Esophagus muscularis mucosa (tissue), 4 donors: ENCODE measurements at places on chromosomes 6 and 20. TPM values are rescaled to one million over a fixed set of nuclear protein-coding genes. Genes with fewer than 3 reads are reported as not detected.

DNA sequence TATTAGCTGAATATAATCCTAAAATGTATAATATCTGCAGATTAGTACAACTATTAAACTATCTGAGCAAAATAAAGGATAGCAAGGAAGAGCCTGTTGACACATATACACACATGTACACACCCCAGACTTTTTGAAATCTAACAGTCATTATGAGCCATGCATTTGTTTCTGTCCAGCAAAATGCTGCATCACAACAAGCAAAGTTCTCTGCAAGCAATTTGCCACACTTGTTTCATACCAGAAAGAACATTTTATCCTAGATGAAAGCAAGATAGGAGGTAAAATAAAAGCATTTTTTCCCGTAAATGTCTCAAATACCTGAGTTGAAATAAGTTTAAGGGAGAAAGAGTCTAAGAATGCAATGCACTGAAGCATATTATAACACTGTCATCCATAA lies 145.2 kb downstream of the COL21A1 start:
- no peak for DNase-seq

Gene TGM6
- not detected for total RNA-seq

GRCh38 chr6:113511100-113511499 lies 346.0 kb upstream of the MARCKS start:
- no peak for DNase-seq

GRCh38 chr6:52297433-52297832 lies 12.9 kb upstream of the MCM3 start:
- no peak for DNase-seq

DNA sequence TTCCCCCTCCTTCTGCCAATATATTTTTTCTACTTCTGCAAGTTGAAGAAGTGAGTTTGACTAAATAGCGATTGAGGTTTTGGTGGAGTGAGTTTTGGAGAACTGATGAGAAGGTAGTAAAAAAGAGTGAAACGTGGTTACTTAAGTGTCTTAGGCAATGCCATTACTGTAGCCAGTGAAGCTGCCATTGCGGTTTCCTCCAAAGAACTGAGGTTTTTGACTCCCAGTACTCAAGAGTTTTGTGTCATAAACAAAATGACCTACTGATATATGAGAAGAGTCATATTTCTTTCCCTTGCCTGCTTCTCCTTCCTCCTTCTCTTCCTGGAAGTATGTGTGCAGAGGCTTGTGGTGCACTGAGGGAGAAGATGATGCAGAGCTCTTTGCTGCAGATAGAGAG lies 554.5 kb upstream of the MAP3K7 start:
- no peak for DNase-seq

Gene KCNG1
- 0.42 TPM for total RNA-seq

GRCh38 chr6:13496513-13497190 lies 9.3 kb upstream of the GFOD1 start:
- DNase-seq = no peak

DNA sequence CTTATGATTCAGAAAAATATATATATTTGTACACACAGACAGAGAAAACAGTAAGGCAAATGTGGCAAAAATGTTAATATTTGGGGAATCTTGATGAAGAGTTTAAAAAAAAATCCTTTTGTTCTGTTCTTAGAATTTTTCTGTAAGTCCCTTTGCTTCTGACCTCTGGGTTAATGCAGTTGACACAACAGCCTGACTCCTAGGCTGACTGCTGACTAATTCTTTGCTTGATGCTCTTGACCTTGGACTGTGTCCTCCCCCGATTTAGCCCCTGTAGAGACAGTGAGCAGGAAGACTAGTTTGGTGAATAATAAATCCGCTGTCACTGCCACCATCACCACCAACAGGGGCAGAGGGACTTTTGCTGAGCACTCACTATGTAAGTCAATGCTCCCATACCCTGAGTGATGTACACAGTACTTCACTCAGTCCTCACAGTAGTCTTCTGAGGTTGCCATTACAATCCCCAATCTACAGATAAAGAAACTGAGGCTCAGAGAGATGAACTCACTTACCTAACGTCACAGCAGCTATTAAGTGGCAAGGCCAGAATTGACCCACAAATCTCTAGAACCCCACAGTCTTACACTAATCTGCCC lies 71.7 kb downstream of the SNX5 start:
- no peak for DNase-seq
